ENCODE measurements at places on chromosomes 12 and 14. TPM values are rescaled to one million over a fixed set of nuclear protein-coding genes. Genes with fewer than 3 reads are reported as not detected.

GRCh38 chr12:65430571-65431306 is 152.3 kb downstream of the MSRB3 start:
- no peak for DNase-seq

Gene ACOT2
- 48.0 TPM for total RNA-seq

DNA sequence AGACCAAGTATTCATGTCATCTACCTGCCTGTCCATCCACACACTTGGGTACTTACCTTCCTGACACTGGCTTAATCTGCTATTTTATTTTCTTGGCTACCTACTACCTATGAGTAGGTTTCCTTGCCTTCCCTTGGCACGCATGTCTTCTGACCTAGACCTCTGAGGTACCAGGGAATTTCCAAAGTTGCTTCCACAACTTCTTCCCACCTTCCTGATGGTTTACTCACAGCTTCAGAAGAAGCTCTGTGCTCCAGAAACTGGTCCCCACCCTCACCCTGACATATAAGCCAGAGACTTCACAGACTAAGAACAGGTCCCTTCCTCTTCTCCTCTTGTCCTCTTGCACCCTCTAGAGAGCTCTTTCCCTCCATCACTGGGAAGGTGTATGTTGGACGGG is 35.7 kb upstream of the DDX11 start:
- no peak for DNase-seq

- DNase-seq, result peak; percentile 55
Measured at GRCh38 chr14:56659964-56660551, 80.5 kb downstream of the TMEM260 start.

Gene TBX5
- 0.43 TPM for total RNA-seq

All from fibroblast of villous mesenchyme (primary cell).